ENCODE measurements at places on chromosomes 1 and 21.

- DNase-seq = no peak
These were observed 38.6 kb upstream of the CPLANE2 start for GRCh38 chr1:16275591-16275990.

- no peak for DNase-seq
These were observed 392.7 kb upstream of the LRRC7 start for GRCh38 chr1:69175053-69175452.

DNA sequence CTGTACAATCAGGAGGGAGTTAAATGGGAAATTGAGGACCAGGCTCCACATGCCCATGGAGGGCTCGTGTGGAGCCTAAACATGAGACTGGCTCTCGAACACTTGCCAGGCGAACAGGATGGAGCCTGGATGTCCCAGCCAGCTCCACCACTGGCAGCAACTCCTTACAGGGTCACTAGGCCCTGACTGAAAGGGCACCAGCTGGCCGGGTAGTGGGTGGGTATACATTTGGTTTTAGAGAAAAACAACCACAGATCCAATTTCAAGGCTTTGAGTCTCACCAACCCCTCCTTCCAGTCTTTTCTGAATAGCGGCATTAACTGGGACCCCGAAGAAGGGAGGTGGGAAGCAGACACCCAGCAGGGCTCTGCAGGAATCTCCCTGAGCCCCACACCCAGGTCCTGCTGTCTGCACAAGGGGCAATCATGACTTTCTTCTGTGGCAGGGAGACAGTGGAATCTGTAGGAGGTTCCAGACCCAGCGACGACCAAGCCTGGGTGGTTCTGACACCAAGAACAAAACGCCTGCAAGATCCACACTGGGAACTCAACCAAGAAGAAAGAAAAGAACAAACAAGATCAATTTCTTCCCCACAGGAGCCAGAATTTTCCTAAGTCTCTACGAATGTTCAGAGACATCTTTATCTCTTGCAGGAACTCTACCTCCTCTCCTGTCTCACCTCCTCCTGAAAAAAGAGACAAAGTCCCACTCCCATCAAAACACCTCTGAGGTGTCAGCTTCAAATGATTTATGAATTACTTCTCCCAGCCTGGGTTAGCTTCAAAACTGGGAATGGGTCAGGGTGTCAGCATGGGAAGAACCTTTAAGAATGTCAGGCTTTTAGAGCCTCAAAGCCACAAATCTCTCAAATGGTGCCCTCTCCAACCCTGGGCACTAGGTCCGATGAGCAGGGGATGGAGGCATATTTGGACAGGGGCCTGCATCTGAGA, 26.5 kb upstream of the SRP9 start:
- no peak for DNase-seq

DNA sequence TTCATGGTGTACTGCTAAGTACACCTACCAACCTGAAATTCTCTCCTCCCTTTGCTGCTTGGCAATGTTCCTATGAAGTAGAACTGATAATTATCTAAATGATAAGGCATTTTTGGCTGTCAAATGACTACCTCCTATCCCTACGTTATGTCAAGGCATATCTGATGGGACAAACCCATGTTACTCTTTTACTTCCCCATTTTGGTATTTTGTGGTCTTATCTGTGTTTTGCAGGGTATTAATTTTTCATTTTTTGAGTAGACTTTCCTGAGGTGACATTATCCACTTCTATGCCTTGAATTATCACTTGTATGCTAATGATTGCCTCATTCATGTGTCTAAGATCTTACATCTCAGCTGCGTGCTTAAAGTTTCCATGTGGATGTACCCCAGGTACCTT, 499.6 kb upstream of the B3GALT2 start:
- DNase-seq = no peak

- no peak for DNase-seq
These were observed 175.0 kb upstream of the TNR start for GRCh38 chr1:175918364-175918801.

- DNase-seq = no peak
These were observed 4.2 kb downstream of the RD3 start for GRCh38 chr1:211487672-211488208.

GRCh38 chr1:8739377-8739776, 78.1 kb downstream of the RERE start:
- DNase-seq = no peak

- peak; percentile 37 for DNase-seq
These were observed 209.5 kb downstream of the TOMM20 start for GRCh38 chr1:234918961-234919761.

DNA sequence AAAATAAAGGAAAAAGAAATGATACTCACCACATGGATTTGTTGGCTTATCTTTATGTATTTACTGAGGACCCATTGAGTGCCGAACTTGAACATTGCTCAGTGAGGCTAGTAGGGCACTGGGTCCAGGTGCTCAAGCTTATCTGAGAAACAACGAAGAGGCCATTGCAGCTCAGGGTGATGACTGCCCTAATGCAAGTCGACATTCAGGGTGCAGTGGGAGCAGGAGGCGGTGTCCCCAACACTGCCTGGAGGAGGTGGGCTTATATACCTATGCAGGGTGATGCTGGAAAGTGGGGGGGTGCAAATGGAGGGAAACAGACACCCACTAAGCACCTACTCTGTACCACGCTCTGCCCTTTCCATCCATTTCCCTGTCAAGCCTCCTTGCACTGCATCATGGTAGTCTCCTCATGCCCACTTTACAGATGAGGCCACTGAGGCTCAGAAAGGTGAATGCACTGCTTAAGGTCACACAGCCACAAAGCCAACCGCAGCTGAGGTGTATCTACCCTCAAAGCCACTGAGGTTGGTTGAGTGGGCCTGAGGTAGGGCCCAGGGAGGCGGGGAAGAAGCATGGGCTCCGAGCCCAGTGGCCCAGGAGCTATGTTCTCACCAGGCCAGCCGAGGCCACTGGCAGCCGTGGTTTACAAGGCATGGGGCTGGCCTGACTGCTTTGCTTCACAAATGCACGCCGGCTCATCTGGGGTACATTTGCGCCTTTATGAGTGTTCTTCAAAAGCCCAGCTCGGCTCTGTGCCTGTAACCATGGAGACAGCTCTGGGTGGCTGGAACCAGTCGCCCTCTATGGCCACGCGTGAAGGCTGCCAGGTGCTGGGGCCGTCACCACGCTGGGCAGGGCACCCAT, 103.8 kb downstream of the EPHB2 start:
- peak; percentile 47 for DNase-seq

DNA sequence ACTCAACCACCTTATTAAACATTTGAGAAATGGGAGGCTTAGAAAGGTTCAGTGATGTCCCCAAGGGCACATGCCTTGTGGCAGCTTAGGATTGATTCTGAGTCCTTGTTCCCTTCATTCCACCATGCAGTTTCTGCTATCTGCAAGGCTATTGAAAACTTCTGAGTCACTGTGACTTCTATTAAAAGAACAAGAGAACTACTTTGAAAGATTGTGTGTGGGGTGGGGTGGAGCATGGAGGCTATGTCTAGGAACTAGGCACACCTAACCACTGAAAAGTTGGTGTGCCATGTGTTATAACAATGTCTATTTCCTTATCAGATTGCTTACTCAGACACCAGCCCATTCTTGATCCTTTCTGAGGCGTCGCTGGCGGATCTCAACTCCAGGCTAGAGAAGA, 10.8 kb downstream of the MTARC1 start:
- DNase-seq = no peak

DNA sequence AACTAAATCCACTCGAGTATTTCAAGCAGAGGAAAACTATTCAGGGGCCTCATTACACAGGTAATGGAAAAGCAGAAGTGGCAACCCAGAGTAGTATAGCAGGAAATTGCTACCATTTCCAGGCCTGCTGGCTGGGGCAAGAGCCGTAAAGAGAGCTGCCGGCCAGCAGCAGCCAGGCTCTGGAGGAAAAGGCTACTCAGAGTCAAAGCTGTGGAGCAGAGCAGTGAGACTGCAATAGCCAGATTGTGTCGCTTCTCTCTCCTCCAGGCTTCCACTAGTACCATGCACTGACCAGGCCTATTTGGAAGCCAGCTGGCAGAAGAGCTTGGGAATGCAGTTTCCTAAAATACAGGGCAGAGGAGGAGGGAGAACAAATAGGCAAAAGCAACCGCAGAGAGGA, 155.5 kb downstream of the OMA1 start:
- no peak for DNase-seq

DNA sequence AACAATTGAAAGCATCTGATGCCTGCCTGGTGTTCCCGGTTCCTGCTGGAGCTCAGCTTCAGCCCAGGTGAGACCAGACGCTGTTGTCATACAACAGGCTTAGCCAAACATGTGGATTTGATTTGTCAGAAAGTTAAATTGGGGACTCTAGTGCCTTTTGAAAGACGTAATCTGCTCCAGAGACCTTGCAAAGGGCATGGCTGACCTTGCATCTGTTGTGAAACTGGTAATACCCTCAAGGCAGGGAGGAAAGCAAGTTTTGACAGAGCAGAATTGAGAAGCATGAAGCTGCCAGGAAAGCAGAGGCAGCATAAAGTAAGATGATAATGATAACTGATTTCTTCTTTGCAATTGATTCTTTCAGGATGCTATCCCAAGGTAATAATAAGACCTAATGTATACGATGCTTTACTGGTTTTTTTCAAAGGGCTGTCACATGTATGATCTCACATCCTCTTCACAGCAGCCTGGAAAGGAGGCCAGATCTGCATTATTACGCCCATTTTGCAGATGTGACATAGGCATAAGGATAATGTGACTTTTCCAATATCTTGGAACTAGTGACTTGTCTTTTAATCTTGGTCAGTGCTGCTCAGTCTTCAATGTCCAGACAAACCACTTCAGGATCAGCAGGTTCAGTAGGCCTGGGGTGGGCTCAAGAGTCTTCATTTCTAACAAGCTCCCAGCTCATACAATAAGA, 24.7 kb upstream of the CNN3 start:
- DNase-seq = no peak

DNA sequence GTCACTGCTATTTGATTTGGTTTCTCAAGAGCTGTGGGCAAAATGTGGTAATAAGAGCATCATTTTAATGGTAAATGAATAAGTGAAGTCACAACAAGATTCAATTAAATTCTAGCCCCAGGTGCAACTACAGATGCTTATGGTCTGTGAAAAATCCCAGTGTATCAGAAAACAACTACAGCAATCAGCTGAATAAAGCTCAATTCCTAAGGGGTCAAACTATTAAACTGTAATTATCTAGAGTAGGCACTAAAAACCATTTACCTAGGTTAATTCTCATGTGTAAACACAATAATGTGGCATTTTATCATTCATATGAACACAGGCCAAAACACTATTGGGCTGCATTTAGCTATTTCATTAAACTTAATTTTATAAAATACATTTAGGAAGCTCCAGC, 9.6 kb downstream of the TARBP1 start:
- DNase-seq = no peak

DNA sequence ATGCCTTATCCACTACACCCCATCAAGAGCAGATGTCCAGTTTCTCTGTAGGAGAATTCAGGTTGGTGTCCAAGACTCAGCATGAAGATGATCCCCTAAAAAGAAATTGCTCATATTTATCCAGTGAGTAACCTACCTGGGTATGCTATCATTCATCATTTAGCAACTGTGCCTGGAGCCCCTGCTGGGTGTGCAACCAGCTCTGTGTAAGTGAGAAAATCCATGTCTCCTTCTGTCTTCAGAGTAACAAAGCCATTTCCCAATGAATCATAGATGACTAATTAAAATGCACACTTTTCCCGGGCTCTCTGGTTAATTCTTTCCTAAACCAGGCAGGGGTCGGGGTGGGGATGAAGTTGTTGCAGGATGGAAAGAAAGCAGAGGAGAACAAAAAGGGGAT, 35.8 kb downstream of the OLFML3 start:
- no peak for DNase-seq

DNA sequence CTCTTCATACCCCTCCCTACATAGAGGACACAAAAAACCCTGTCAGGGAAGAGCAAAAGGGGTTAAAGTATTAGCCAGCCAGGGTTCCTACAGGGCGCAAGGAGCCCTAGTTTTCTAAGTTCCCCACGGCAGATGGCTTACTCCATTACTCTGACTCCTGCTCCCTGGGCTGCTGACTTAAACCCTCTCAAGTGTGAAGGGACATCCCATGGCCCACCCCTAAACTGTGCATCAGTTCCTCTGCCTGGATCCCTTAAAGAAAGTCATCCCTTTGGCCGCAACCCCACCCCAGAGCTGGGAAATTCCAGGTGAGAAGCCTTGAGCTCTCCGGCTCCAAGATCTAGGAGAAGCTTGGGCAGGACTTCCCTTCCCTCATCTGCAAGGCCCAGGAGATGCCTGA, 236.0 kb downstream of the TOMM20 start:
- no peak for DNase-seq

GRCh38 chr1:48236716-48237470, 14.4 kb downstream of the SLC5A9 start:
- DNase-seq = no peak

DNA sequence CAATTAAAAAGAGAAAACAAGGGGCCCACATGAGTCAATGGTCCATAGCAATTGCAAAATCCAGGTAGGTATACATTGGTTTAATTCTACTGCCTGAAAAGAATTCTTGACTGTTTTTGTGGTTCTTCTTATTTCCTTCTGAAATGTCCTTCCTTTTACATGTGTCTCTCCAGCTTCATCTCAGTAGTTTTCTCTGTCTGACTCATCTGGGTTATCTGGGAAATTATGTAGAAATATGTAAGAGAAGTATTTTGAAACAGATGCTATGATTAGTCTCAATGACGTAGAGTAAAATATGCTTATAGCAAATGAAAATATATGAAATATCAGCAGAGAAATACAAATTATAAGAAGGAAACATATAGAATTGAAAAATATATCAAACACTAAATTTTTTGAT, 953.2 kb downstream of the BRINP3 start:
- no peak for DNase-seq

- DNase-seq = no peak
These were observed 2.5 kb upstream of the RRP1 start for GRCh38 chr21:43786807-43787440.

- no peak for DNase-seq
These were observed 96.5 kb downstream of the GREM2 start for GRCh38 chr1:240515505-240515904.

DNA sequence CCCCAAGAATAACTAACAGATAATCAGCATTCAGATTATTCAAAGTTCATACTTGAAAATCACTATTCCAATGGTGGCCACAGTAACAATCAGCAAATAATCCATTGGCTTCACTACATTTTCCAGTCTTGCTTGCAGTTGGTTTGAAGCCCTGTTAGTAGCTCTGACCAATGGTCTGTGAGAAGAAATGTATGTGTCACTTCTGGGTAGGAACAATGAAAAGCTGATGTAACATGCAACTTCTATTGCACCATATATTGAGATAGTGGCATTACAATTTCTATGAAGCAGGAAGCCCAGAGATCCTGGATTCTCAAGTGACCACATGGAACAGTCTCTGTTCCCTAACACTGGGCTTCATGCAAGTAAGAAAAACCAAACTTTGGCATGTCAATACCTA, 250.9 kb upstream of the DAB1 start:
- no peak for DNase-seq

DNA sequence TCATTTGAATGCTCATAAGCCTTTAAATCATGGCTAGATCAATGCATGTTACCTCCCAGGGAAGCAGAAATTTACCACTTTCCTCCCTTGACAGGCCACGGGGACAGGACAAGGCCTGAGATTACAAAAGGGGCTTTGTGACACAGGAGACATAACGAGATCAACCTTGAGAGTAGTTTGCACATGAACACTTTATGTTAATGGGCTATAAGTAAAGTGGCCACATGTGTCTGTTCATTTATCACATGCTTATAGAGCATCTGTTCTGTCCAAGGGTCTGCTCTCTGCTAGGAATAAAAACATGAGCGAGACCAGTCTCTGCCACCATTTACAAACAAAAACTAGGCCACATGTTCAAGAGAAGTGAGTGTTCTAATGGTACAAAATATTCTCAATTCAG, 144.1 kb upstream of the C8B start:
- DNase-seq = no peak

GRCh38 chr1:58583496-58583895, 6.4 kb upstream of the TACSTD2 start:
- no peak for DNase-seq

- peak; percentile 41 for DNase-seq
These were observed 957 bp downstream of the EPS15 start for GRCh38 chr1:51518033-51518585.

Data from body of pancreas (tissue), 4 donors.